COLO829 (cell line): ENCODE measurements at places on chromosomes 3 and 15.

- DNase-seq = no peak
These were observed 20.4 kb upstream of the PSTPIP1 start for GRCh38 chr15:76974456-76975036.

DNA sequence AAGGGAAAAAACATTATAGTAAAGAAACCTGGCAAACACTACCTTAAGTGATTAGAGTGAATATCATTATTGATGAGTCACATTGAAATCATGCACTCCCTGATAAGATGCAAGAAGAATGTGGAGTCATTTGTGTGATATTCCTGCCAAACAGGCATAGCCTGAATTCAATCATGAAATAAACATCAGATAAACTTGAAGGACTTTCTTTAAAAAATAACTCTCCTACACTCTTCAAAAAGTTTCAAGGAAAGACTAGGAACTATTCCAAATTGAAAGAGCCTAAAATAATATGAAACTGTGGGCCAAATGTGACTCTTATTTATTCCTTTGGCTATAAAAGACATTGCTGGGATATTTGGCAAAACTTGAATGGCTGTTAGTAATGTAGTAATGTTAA is 625.7 kb upstream of the LMCD1 start:
- DNase-seq = peak; percentile 24

DNA sequence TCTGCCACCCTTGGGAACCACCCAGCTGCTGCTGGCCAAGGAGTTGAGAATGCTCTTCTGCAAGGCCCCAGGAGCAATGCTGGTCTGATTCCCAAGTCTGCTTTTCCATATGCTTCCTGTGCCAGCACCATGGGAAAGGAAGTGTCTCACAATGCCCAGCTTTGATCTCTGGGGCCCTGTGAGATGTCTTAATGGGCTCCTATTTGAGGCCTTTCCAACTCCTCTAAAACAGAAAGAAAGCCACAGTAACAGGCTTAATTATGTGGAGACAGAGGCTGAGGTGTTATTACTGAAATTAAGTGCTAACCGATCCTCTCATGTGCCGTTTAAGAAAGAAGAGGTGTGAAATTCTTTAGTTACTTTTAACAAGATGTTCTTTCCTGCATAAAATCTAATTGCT is 4.5 kb downstream of the EOGT start:
- peak; percentile 33 for DNase-seq

DNA sequence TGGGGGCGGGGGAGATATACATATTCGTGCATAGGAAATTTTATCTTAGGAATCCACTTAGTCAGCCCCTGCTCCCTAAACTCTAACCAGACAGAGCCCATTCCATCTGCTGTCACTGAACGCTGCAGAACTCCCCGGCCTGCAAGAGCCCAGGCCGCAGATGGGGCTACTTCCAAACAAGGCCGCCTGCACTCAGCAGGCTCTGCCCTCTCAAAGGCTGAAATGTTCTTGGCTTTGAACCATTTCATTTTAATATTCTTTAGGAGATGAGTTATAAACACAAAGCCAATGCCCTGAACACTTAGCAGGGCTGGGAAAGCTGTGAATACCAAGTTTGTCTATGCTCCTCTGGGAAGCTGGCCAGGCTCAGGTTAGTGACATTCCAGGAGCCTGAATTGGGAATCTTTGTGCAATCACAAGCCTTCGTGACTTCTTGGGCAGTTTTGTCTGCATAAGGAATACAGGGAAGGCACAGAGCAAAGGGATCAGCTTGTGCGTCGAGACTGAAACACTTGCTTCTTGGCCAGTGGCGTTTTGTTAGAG is 65.0 kb downstream of the SYNM start:
- no peak for DNase-seq

GRCh38 chr3:169952045-169952444 is 14.6 kb upstream of the SEC62 start:
- DNase-seq = no peak

DNA sequence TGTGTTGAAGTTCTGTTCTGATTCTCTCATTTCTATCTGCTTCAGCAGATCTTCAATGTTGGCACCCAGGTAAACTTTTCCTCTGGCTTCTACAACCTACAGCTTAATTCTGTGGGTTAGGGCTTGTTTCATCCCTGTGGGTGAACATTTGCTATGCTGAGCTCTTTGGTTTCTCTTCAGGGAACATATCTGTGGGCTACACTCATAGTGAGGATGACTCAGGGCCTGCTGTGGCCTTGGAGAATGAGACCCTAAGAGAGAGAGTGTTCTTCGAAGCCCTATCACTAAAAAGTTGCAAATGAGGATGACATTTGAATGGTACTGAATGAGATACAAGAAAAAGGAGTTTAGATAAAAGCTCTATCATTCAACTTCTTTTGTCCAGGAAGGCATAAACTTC is 346.2 kb upstream of the CBLB start:
- DNase-seq = no peak

DNA sequence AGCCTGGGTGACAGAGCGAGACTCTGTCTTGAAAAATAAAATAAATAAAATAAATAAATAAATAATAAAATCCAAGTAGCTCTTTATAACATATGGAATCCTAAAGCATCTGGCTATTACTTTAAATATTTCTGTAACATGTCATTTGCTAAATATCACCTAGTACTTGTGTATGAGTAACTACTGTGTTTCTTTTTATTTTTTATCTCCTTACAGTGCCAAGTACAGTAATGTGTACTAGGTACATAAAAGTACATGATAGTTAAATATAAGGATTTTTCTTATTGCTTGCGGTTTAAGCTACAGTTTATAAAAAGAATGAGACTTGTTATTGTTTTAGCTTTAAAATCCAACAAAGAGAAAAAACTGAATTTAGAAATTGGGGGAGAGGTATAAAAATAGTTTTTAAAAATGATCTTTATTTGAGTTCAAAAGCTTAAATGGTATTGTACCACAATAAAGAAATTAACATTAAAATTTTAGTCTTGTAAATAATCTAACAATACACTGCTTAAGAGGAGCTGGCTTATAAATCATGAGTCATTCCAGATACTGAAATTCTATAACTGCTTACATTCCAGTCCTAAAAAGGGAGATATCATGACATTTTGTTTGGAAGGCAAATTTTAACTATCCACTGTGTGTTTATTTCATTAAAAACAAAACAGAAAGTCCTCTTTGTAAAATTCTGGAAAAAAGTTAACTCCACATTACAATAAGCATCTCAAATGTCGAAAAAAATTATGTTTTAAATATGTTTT is 73.1 kb downstream of the FGF7 start:
- DNase-seq = peak; percentile 1

DNA sequence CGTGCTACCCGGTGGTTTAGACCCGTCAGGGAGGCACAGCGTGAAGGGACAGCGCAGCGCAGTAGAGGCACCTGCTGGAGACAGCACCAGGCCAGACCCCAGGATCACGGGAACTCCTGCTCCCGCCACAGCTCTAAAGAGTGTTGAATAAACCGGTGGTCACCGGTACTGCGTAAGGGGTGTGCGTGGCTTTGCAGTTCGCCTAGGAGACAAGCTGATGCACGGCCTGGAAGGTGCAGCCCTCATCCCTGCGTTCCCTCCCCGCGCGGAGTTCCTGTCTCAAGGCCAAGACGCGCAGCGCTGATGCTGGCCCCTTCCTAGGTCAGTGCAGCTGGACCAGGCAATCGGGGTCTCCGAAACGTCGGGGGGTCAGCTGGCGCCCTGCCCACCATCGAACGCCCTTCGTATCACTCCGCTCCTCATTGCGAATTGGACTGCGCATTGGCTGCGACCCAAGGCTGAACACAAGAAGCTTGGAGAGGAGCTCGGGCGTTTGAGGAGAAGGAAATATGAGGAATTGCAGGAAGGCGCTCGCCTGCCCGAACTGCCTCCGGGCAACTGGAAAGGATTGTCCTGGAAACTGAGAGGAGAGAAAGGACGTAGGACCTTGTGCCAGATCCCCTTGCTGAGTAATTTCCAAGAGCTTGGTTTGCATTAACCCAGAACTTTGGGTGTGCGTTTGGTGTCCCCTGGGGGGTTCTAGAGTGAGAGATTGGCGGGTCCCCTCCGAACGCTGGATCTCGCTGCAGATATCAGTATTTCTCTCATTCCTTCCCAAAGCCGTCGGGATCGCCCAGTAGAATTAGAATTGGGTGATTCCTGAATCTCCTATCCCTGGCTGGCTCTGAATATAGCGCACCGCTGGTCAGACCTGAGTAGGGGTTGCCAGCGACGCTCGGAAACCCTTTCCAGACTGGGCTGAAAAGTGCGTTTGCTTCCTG is 2.3 kb upstream of the SOX14 start:
- DNase-seq = no peak

GRCh38 chr15:29451201-29451781 is 181.7 kb upstream of the NSMCE3 start:
- no peak for DNase-seq

DNA sequence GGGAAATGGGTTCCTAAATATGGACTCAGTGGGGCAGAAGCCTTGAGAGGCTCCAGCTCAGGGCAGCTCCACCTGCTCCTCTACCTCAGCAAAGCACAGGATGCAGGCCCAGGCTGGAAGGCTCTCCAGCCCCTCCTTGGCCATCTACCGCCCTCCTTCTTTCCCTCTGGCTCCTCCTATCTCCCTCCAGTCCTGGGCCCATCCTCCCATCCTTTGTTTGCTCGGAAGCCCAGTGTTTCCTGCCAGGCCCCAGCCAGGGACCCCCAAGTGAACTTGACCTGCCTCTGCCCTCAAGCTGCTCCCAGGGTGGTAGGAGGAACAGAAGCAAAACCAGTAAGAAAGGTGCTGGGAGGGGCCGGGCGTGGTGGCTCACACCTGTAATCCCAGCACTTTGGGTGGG is 20.1 kb downstream of the MAPKAPK3 start:
- DNase-seq = no peak

DNA sequence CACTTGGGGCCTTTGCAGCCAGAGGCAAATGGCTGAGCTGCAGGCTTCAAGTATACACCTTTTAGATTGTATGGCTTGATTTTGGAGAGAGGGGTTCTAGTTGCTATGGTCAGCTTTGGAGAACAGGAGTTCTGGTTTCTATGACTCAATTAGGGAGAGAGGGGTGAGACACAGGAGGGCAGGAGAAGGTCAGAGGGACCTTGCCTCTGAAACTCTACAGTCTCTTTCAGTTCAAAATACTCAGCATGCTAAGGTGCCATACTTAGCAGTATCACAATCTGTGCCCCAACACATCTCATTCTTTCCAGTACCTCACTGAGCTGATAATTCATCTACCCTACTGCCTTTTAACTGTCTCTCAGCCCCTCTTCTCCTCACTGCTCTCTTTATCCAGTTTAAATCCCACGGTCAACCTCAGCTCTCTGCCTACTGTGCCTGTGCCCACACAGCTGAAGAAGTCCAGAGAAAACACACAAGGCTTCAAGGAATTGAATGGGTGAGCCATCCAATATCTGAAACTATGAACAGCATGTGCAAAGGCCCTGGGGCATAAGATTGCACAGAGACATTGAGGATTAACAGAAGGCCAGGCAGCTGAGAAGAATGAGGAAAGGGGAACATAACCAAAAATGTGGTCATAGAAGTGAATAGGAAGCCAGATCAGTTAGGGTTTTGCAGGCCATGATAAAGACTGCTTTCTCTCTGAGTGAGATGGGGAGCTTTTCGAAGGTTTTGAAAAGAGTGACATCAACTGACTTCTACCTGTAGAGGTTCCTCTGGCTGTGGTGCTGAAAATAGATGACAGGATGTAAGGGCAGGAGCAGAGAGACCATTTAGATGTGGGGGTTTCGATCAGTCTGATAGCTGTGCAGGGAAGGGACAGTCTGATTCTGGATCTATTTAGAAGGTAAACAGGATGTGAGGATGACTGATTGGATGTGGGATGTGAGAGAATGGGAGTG is 54.5 kb upstream of the C3orf80 start:
- no peak for DNase-seq

DNA sequence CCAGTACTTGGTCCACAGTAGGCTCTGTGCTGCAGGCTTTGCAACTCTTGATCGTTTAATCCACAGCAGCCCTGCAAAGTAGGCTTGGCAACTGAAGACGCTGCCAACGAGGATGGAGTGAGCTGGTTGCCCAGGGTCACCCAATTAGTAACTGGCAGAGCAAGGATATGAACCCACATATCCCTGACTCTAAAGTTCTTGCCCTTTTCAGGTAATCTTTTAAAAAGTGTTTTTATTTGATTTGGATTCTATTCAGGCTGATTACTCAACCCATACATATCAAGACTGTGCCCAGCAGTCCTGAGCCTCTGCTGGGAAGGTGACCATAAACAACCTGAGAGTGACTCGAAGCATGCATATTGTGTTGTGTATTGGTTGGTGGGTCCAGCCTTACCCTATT is 50.3 kb downstream of the PSMD6 start:
- no peak for DNase-seq

- no peak for DNase-seq
These were observed 12.7 kb upstream of the TMCO5A start for GRCh38 chr15:37921527-37922385.

DNA sequence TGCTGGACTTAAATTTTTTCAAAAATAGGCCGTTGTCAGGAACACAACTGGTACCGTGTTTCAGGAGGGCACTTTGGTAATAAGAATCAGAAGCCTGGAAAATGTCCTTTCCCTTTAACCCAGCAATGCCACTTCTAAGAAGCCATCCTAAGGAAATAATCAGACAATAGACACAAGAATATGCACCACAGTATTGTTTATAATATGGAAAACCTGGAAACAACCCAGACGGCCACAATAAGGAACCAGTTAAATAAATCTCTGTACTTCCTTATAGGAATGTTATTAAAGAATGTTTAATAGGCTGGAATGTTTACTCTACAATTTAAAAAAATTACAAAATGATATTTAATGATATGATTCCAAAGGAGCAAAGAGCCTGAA is 30.4 kb upstream of the ATP1B3 start:
- DNase-seq = no peak

DNA sequence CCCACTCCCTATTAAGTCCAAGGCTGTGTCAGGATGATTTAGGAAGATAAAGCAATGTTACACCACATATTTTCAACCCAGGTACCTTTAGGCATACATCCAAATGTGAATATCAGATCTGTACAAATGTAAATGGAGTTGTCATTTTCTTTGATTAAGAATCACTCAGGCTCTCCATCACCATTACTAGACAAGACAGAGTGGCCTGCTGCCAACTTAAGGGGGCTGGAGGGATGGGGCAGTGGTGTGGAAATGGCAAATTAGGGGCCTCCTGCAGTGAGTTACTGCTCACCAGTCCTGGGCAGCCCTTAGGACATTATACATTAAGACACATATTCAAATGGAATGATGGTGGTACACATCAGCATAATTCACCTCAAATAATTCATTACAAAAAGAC is 211.0 kb downstream of the TNIK start:
- DNase-seq = no peak

- no peak for DNase-seq
These were observed 26.4 kb upstream of the ZBED2 start for GRCh38 chr3:111621535-111621934.

GRCh38 chr3:122787872-122788271 is 5.8 kb downstream of the HSPBAP1 start:
- DNase-seq = no peak

DNA sequence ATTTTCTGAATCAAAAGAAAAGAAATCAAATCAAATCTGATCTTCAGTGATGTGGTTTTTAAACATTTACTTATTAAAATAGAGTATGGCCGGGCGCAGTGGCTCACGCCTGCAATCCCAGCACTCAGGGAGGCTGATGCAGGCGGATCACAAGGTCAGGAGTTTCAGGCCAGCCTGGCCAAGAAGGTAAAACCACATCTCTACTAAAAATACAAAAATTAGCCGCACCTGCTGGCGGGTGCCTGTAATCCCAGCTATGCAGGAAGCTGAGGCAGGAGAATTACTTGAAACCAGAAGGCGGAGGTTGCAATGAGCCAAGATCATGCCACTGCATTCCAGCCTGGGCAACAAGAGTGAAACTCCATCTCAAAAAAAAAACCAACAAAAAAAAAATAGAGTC is 169.1 kb downstream of the ULK4 start:
- DNase-seq = no peak
